NK-92 treated with Interleukin-12 subunit alpha and Interleukin-12 subunit beta, amount 100 ng/mL, for 24 hours (cell line): ENCODE measurements at places on chromosomes 7 and 10.

- DNase-seq: no peak
Measured at GRCh38 chr7:150620617-150621371, 11.4 kb downstream of the GIMAP6 start.

DNA sequence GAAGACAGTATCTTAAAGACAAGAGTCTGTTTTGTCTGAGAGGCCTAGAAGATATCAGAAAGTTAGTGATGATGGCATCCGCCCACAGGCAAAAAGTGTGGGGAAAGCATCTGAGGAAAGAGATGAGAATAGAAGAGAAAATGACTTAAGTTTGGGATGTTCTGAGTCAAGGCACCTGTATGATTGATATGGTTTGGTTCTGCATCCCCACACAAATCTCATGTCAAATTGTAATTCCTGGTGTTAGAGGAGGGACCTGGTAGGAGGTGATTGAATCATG, 568.2 kb upstream of the MGMT start:
- DNase-seq: no peak

GRCh38 chr7:99362801-99363200, 11.7 kb upstream of the ARPC1B start:
- no peak for DNase-seq

DNA sequence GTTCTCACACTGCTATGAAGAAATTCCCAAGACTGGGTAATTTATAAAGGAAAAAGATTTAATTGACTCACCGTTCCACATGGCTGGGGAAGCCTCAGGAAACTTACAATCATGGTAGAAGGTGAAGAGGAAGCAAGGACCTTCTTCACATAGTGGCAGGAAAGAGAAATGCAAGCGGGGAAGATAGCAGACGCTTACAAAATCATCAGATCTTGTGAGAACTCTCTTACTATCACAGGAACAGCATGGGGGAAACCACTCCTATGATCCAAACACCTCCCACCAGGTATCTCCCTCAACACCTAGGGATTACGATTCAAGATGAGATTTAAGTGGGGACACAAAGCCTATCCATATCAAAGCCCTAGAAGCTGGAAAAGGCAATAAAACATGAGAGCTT, 130.8 kb downstream of the MDFIC start:
- DNase-seq: no peak

DNA sequence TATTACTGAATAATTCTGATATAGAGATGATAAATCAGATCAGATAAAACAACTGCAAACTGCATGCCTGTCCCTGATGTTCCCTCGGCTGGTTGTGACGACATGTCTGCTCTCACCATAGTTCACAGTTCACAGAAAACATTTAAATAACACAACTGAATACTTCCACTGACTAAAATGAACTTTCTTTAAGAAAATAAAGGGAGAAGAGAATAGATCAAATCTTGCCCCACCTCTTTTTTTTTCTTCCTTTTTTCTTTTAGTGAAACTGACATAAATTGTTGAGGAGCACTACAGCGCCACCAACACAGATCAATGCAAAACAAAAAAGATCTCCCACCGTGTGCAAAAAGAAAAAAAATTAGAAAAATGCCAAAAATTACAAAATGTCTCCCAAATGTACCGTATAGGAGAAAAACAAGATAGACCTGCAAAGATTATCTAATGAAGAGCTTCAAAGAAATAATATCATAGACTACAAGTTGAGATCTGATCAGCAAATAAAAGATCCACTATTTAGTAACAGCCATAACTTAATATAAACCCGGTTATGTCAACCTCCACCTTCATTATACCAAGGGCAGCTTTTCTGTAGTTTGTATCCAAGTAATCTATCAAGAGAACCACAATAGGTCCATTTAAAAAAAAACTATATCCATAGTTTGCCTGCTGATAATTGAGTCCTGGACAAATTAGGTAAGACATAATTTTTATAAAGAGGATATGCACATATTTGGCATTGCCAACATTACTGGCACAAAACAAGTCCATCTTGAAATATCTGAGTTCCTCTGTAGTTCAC, 30.7 kb upstream of the EPC1 start:
- no peak for DNase-seq

- DNase-seq: no peak
Measured at GRCh38 chr10:43267811-43268210, 946 bp upstream of the RASGEF1A start.

DNA sequence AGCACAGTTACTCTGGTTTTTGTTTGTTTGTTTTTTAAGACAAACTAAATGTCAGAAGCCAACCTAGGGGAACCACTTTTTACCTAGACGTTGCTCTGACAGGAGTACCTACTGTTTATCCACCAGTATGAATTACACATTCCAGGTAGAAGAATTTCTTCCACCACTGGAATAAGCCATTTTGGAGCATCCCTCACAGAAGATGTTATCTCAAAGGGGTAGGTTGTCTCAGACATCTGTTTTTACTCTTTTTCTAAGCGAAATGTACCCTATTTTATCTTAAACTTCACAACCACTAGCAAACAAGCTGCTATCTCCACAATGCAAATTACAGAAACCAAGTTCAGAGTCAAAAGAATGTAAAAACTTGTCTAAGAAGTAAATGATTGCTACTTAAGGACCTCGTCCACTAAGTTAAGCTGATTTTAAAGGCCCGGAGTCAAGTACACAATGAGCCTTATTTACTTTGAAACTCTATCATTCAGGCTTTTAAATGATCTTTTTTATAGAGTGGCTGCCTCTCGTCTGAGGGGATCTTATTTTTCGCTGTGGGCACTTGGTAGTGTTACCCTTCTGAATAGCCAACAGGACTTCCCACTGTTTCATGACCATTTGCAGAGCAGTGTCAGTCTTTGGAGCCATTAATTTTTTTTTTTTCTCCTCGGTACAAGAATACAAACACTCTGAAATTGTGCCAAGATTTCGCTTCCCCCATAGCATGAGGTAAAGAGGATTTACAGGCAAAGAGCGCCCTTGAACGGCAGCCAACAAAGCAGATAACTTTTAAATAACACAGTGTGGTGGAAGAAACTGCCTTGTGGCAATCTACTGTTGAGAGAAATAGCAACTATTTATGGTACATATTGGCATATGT, 15.7 kb upstream of the ARMC3 start:
- DNase-seq: no peak

DNA sequence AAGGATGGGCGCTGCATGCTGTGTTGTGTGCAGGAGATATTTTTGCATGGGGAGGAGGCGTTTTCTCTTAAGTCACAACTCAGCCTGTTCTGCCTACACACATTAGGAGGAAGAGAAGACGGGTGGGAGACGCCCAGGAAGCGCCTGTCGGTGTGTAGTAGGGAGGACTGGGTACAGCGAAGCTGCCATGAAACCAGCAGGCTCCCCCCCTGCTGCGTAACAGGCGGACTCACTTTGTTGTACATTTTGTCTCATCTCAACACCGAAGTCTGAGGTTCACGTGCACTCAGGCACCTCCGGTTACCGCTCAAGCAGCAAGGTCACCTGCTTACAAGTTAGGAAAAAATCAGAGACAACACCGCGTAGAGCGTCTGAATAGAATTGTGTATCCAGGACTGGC, 56.3 kb downstream of the CRTAC1 start:
- no peak for DNase-seq

DNA sequence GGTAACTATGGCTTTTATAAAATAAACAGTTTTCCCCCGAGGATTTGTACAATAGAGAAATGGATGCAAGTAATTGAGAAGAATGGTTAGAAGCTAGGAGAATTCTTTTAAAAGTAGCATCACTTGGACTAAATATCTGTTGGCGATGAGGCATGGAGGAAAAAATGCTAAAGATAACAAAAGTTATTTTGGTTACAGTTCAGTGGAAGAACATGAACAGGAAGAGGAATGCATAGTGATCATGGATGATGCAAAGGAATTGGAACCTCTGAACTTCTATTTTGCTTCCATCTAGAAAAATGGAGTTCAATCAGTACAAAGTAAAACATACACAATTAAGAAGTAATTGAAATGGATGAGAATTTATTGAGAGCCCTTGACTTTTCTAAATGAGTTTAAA, 32.9 kb downstream of the ENTPD1 start:
- DNase-seq: no peak

DNA sequence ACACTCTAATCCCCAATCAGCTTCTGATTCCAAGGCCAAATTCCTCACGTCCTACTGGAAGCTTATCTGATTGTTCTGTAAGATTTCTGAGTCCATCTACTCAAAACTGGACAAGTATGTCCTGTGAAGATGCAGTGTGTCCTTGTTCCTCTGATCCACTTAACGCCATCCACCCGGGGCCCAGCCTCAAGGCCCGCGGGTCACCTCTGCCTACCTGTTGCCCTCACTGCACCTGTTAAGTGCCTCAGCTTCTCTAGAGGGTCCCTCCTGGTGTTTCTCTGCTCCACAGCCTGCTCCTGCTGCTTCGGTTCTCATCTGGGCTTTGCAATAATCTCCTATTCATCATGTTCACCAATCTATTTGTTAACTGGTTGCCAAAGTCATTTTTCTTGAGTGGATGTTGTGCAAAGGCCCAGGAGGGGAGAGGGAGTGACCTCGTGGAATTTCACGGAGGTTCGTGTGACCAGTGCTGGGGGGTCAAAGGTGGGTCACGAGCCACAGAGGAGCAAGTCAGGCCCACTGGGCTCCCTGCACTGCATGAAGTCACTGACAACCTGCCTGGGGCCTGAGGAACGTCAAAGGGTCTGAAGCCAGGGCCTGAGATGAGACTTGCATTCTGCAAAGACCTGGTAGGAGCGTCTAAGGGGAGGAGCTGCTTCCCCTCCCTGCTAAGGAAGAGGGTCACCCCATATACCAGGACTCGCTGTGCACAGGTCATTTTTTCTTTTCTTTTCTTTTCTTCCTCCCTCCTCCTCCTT, 338.1 kb downstream of the WDR37 start:
- no peak for DNase-seq

DNA sequence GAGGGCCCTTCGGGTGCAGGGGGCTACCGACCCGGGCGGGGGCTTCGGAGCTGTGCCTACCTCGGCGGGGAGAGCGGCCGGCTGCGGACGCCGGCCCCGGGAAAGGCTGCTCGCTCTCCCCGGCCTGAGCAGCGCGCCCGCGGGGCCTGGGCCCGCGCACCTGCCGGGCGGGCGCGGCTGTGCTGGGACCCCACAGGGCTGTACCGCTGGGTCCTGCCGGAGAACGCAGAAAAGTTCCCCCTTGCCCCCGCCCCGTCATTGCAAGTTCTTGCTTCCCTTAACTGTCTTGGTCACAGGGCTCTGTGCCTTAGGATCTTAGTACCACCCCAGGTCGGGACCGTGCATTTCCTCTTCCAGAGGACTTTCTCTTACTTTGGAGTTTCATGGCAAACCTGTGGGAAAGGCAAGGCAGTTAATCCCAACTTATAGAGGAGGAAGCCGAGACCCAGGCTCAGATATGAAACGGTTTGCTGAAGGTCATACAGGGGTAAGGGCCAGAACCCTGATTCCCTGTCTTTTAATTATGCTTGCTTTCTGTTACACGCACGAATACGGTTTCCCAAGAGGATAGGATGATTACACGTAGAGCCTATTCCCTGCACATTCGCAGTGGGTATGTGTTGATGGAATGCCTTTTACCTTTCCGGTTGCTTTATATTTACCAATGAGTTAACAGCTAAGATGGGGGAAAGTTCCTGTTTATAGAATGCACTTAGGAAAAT, 652 bp downstream of the PCGF5 start:
- DNase-seq: no peak

- DNase-seq: no peak
Measured at GRCh38 chr7:116788572-116789197, 73.7 kb upstream of the CAPZA2 start.

DNA sequence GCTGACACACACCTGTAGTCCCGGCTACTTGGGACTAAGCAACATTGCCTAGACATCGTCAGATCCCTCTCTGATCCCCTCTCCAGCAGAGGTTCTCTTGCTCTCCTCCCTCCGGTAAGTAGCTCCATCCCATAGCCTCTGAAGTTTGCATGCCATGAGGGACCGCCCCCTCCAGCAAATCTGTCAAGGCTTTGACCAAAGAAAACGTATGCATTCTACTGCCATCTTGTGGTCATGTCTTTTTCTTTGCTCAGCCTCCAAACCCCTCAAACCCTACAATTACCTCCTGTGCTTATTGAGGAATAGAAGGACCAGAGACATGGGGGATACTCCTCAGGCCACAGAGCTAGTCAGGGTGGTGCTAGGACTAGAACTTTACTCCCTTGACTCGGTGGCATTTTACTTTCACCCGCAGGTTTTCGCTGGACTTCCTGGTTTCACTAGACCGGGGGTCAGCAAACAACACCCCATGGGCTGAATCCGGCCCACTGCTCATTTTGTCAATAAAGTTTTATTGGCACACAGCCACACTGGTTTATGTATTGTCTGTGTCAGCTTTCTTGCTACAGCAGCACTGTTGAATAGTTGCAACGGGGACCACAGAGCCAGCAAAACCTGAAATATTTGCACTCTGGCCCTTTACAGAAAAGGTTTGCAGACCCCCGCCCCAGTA, 202.6 kb upstream of the FOXK1 start:
- no peak for DNase-seq

GRCh38 chr7:117127585-117128168, 174.4 kb downstream of the ST7 start:
- DNase-seq: peak; percentile 3

GRCh38 chr7:26319636-26320035, 28.0 kb downstream of the SNX10 start:
- DNase-seq: no peak

GRCh38 chr10:76188216-76188615, 756.8 kb downstream of the LRMDA start:
- DNase-seq: no peak

DNA sequence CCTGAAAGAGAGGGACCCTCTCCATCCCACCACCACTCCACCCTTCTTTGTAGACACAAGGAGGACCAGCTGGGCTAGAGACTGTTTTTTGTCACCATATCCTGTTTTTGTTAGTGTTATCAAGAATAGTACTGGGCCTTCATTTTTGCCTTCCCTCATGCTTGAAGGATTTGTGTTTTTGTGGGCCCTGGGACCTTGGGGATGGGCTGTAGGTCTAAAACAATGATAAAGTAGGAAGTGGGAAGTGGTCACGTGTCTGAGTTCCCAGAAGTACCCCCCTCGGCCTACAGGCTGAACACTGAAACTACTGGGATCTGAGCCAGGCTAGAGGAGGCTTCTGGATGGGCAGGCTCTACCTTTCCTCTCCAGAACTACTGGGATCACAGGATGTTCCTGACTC, 8.9 kb downstream of the AGFG2 start:
- DNase-seq: no peak

DNA sequence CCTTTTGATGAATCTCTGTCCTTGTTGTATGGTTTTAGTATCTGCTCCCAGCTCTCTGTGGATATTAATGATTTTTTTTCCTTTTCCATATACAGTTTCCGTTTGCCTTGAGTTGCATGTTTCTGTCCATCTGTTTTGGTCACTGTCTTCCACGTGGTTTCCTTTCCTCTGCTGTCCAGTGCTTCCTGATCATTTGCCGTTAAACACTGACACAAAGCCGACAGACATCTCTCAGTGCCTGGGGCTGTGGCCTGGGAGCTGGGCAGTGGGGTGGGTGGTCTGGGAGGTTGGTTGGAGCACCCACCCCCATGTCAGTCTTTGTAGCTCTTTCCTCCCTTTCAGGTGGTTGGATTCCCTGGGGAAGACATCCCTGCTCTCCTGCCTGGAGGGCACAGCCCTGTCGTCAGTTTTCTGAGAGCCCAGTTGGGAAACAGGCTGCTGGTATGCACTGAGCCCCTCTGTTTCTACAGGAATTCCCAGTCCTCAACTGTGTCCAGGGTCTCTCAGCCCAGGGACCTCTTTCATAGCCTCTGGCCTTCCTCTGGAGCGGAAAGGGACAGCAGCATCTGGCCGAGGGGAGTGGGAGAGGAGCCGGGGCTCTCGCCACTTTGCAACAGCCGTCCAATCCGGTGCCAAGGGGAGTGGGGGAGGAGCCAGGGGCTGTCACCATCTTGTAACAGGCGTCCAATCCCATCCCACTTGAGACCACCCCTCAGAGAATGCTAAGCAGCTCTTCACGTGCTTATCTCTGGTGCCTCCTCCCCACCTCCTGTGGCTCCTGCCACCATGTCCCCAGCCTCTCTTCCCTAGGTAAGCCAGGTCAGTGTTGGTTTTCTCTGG, 26.7 kb upstream of the MKI67 start:
- no peak for DNase-seq
